Naive thymus-derived CD4-positive, alpha-beta T cell (primary cell): ENCODE measurements at places on chromosomes 2 and 18. TPM values are rescaled to one million over a fixed set of nuclear protein-coding genes. Genes with fewer than 3 reads are reported as not detected.

GRCh38 chr2:184596819-184597411, 1.4 kb upstream of the ZNF804A start:
- no peaks in the 10 kb centered on the region for H3K36me3 ChIP-seq
- peaks cover 3% of the 10 kb centered on the region for H3K27me3 ChIP-seq
- no peaks in the 10 kb centered on the region for H3K4me1 ChIP-seq
- H3K4me3 ChIP-seq, result no peak overlapping the region
- H3K27ac ChIP-seq, result no peak overlapping the region

DNA sequence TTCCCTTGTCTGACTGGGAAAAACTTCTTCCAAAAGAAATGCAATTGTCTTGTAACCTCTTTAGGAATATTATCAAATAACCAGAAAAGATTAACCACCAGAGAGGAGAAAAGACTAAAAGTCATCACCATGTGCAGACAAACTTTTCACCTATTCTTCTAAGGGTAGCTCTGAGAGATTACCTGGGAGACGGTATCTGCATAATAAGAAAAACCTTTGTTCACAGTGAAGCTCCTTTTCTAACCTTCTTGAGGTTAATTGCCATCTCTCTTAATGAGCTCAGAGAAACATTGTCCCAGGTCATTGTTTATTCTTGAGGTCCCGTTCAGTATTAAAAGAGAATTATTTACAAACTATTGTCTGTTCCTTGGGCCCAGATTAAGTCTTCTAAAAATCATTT, 1091.2 kb upstream of the LRRTM1 start:
- H3K4me1 ChIP-seq, result no peaks in the 10 kb centered on the region
- DNase-seq, result no peak
- no peak overlapping the region for H3K4me3 ChIP-seq
- no peaks in the 10 kb centered on the region for H3K36me3 ChIP-seq

- H3K27ac ChIP-seq, result no peak overlapping the region
- no peaks in the 10 kb centered on the region for H3K36me3 ChIP-seq
- H3K27me3 ChIP-seq, result no peaks in the 10 kb centered on the region
These were observed 9.6 kb upstream of the MTA3 start for GRCh38 chr2:42558827-42559226.

DNA sequence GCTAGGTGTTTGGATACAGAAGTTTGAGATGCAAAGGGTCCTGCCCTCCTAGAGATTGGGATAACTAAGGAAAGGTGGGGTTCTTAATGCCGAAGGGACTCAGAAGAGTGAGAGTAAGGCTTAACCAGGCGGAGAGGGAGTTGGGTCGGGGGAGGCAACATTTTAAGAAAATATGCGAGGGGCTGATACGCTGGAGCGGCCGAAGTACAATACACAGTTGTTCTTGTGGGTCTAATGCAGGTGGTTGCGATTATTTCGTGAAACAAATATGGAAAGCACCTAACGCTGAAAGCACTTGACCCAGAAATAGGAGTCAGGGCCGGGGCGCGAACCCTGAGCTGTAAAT, 344 bp upstream of the MRPL33 start:
- H3K36me3 ChIP-seq, result peaks cover 13% of the 10 kb centered on the region
- no peaks in the 10 kb centered on the region for H3K27me3 ChIP-seq
- H3K27ac ChIP-seq, result peak overlapping the region; percentile 92
- H3K4me1 ChIP-seq, result peaks cover 10% of the 10 kb centered on the region
- peak overlapping the region; percentile 92 for H3K4me3 ChIP-seq
- DNase-seq, result no peak

- no peak overlapping the region for H3K4me3 ChIP-seq
- DNase-seq, result no peak
- no peak overlapping the region for H3K27ac ChIP-seq
These were observed 53.3 kb downstream of the TNS1 start for GRCh38 chr2:217949447-217949846.

DNA sequence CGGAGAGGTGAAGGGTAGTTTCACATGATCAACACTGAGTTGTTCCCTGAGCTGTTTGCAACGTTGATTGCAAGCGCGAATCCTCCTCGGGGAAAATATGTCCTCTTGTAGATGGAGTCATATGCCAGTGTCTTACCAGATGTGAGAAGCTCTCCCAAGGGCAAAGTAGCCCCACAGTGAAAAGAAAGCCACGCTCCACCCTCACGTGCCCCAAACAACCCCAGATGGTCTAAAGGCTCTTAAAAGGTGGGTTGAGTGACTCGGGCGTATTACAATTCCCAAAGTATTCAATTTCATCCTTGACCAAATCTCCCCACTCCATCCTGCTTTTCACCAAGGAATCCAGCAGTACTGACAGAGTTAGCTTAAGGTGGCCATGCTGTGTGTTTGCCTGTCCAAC, 332.1 kb upstream of the SOX11 start:
- no peak overlapping the region for H3K27ac ChIP-seq
- no peaks in the 10 kb centered on the region for H3K4me1 ChIP-seq
- no peaks in the 10 kb centered on the region for H3K36me3 ChIP-seq
- no peak for DNase-seq
- H3K27me3 ChIP-seq, result no peaks in the 10 kb centered on the region
- no peak overlapping the region for H3K4me3 ChIP-seq

DNA sequence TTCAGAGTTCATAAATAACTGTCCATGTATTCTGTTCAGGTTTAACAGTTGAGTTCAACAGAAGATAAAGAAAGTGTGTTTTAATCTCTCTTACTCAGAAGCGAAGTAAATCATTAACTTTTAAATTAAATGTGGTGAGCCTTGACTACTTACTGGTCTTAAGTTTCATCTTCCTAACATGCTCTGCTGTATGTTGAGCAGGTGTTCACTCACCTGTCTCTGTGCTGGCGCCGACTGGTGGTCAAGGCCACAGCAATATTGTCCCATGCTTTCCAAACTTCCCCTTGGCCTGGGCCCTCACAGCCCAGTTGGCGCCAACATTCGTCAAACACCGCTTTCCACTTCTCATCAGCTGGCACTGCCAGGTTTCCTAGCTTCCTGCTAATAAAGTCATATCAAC, 17.0 kb upstream of the MPP4 start:
- H3K36me3 ChIP-seq, result no peaks in the 10 kb centered on the region
- DNase-seq, result no peak
- H3K4me1 ChIP-seq, result no peaks in the 10 kb centered on the region
- H3K27ac ChIP-seq, result no peak overlapping the region

DNA sequence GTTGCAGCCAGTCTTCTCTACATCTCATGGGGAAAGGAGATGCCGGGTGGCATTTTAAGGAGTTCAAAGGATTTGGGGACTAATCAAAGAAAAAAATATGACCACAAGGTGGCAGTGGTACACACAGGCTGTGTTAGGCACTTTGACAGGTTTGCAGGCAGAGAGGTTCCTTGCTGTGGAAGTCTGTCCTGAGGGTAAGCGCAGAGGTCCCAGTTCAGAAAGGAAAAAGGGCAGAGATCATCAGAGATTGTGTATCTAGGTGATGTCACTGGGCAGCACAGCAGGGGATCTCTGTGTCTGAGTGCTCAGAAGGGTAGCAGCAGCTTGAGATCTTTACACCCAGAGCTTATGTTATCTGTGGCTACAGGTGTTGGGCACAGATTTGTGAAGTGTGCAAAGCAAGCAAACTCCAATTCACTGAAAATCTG, 231.4 kb downstream of the LRRTM1 start:
- H3K27ac ChIP-seq, result no peak overlapping the region
- DNase-seq, result no peak
- no peaks in the 10 kb centered on the region for H3K4me1 ChIP-seq
- no peaks in the 10 kb centered on the region for H3K36me3 ChIP-seq
- H3K4me3 ChIP-seq, result no peak overlapping the region
- H3K27me3 ChIP-seq, result no peaks in the 10 kb centered on the region

GRCh38 chr2:108907822-108908712, 81.0 kb downstream of the EDAR start:
- H3K4me3 ChIP-seq, result no peak overlapping the region
- no peaks in the 10 kb centered on the region for H3K4me1 ChIP-seq
- H3K27ac ChIP-seq, result no peak overlapping the region
- H3K36me3 ChIP-seq, result peaks cover 11% of the 10 kb centered on the region

DNA sequence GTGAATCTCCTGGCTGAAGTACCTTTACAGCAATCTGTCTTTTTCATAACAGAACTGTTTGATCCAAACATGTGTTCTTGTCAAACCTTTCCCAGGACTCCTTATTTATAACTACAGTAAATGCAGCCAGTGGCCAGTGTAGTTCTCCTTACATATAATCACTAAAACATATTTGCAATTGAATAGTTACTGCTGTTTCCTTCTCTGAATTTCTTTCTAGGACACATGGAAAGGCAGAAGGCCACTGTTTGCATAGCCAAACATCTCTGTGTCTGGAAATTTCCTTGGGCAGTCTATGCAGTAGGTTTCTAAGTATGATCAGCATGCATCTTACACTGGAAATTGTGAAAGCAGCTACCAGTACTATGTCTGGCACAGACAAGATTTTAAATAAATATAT, 57.4 kb upstream of the COL3A1 start:
- H3K36me3 ChIP-seq, result no peaks in the 10 kb centered on the region
- H3K4me3 ChIP-seq, result no peak overlapping the region
- DNase-seq, result no peak
- no peaks in the 10 kb centered on the region for H3K4me1 ChIP-seq

DNA sequence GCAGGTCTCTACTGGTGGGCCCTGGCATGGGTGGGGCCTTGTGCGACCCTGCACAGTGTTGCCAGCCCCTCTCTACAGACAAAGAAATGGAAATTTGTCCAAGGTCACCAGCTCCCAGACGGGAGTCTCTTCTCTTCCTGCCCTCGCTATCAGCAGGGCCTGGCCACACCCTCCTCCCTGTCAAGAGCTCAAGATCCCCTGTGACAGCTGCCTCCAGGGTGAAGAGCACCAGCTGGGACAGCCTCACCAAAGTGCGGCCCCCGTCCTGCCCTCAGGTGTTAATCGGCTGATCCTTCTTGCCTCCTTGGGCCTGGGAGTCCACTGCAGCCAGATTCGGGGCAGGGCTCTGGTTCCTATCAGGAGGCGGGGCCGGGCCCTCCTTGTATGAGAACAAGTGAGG, 259.1 kb downstream of the TWIST2 start:
- no peaks in the 10 kb centered on the region for H3K27me3 ChIP-seq
- peaks cover 21% of the 10 kb centered on the region for H3K36me3 ChIP-seq
- H3K4me1 ChIP-seq, result no peaks in the 10 kb centered on the region
- DNase-seq, result no peak
- H3K4me3 ChIP-seq, result no peak overlapping the region

GRCh38 chr2:127665267-127665893, 9.9 kb downstream of the LIMS2 start:
- no peak for DNase-seq
- H3K27me3 ChIP-seq, result peaks cover 4% of the 10 kb centered on the region
- no peaks in the 10 kb centered on the region for H3K4me1 ChIP-seq
- no peak overlapping the region for H3K4me3 ChIP-seq

- no peak overlapping the region for H3K27ac ChIP-seq
- no peaks in the 10 kb centered on the region for H3K4me1 ChIP-seq
- no peaks in the 10 kb centered on the region for H3K27me3 ChIP-seq
- no peak for DNase-seq
These were observed 14.4 kb upstream of the IGFBP2 start for GRCh38 chr2:216618785-216619184.

GRCh38 chr2:19979932-19980331, 10.0 kb downstream of the WDR35 start:
- no peaks in the 10 kb centered on the region for H3K4me1 ChIP-seq
- no peaks in the 10 kb centered on the region for H3K36me3 ChIP-seq
- no peak overlapping the region for H3K4me3 ChIP-seq
- no peak overlapping the region for H3K27ac ChIP-seq
- H3K27me3 ChIP-seq, result no peaks in the 10 kb centered on the region

GRCh38 chr2:102844911-102845310, 83.1 kb downstream of the TMEM182 start:
- no peak overlapping the region for H3K4me3 ChIP-seq
- H3K27ac ChIP-seq, result no peak overlapping the region
- no peaks in the 10 kb centered on the region for H3K4me1 ChIP-seq
- H3K27me3 ChIP-seq, result no peaks in the 10 kb centered on the region
- DNase-seq, result no peak

GRCh38 chr2:166282154-166282553, 93.6 kb downstream of the SCN9A start:
- H3K4me1 ChIP-seq, result no peaks in the 10 kb centered on the region
- no peak for DNase-seq
- no peak overlapping the region for H3K27ac ChIP-seq
- no peaks in the 10 kb centered on the region for H3K36me3 ChIP-seq

DNA sequence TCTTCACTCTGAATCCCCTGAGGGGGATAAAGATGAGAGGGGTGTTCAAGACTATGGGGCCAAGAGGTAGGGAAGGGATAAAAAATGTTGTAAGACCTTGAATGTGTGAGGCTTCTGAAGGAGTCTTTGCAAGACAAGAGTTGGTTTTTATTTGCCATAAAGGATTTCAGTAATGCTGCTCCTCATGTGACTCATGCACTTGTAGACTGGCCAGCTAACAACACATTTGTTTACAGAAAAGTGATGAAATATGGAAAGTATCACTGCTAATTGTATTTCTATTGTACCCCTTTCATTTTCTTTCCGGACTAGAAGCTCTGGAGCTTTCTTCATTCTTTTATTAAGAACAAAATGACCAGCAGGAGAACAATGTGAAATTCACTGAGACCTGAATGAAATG, 782.1 kb downstream of the EPHA4 start:
- H3K4me3 ChIP-seq, result no peak overlapping the region
- H3K27me3 ChIP-seq, result no peaks in the 10 kb centered on the region
- no peaks in the 10 kb centered on the region for H3K4me1 ChIP-seq
- no peaks in the 10 kb centered on the region for H3K36me3 ChIP-seq
- H3K27ac ChIP-seq, result no peak overlapping the region

DNA sequence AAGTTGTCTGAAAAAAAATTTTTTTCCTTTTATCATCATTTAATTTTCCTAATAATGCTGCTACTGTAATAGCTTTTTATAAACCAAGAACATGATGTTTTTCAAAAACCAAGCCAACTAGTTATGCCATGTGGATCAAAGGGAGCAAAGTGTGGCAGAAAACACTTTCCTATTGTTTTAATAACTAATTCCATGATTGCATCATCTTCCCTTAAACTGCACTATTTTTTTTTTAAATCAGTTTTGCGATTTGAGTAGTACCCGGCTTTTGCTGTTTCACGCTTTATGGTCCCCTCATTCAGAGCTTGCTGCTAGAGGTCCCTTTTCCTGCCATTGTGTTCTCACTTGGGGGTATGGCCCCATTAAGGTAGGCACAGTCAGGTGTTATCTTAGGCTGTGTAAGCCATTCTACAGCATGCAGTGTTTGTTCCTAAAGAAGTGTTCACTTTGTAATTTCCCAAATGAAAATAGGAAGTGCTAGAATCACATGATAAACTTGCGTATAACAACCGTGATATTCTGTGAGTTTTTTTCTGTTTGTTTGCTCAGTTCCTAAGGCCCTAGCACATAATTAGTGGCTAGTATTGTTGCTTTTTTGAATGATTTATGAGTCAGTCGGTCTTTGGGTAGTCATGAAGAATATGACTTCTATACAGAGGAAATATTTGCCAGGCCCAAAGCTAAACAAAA, 225.8 kb downstream of the PTGR3 start:
- no peak overlapping the region for H3K4me3 ChIP-seq
- H3K27me3 ChIP-seq, result no peaks in the 10 kb centered on the region
- no peaks in the 10 kb centered on the region for H3K36me3 ChIP-seq
- DNase-seq, result no peak
- H3K4me1 ChIP-seq, result no peaks in the 10 kb centered on the region

RGPD4 gene
- total RNA-seq, result not detected

CLEC4F gene
- not detected for total RNA-seq

IGFBP5 gene
- total RNA-seq, result not detected

CAVIN2 gene
- not detected for total RNA-seq

SPATS2L gene
- 50.5 and 51.9 TPM in 2 replicates for total RNA-seq

RTP5 gene
- not detected for total RNA-seq

TPGS2 gene
- 16.9 TPM for total RNA-seq

PROC gene
- total RNA-seq, result not detected

SNORC gene
- total RNA-seq, result 1.6 TPM

SLC14A1 gene
- 4.2 TPM for total RNA-seq

NCKAP5 gene
- not detected for total RNA-seq

RAX gene
- not detected in 2 replicates for total RNA-seq

IL1R2 gene
- not detected for total RNA-seq

SERPINB2 gene
- total RNA-seq, result 5.0 TPM

MAP2 gene
- not detected in 2 replicates for total RNA-seq

UGT1A8 gene
- total RNA-seq, result not detected in 2 replicates

ICA1L gene
- total RNA-seq, result 0.65 TPM
